Kidney epithelial cell (primary cell): ENCODE measurements at places on chromosomes 5 and 9. TPM values are rescaled to one million over a fixed set of nuclear protein-coding genes. Genes with fewer than 3 reads are reported as not detected.

- no peak for DNase-seq
Observed at GRCh38 chr9:89372230-89372816, 54.0 kb downstream of the SECISBP2 start.

- DNase-seq, result no peak
Observed at GRCh38 chr9:70044490-70045307, 1.1 kb downstream of the MAMDC2 start.

GRCh38 chr9:29556317-29556716 is 1983.0 kb upstream of the C9orf72 start:
- peak; percentile 10 for DNase-seq

GRCh38 chr5:35319333-35320002 is 89.2 kb upstream of the PRLR start:
- DNase-seq, result peak; percentile 56

The EPB41L4A gene
- 17.9 and 30.6 TPM in 2 replicates for total RNA-seq

DNA sequence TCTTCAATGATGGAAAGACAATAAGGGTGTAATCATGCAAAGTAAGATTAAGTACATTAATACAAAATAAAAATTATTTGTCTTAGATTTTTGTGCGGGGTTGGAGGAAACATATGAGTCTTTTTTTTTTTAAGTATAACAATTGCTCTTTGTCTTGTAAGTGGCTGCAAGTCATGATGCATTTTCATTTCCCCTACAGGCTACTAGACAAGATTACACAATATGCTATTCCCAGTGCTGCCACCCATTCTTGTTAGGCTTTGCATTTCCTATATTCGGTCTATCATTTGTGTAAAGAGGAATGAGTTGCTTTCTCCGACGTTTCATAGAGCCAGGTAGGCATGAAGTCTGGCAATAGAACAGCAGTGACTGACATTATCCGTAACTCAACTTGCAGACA is 294.2 kb upstream of the CYLC2 start:
- no peak for DNase-seq

- no peak for DNase-seq
Observed at GRCh38 chr5:36765876-36766275, 110.7 kb upstream of the NIPBL start.

DNA sequence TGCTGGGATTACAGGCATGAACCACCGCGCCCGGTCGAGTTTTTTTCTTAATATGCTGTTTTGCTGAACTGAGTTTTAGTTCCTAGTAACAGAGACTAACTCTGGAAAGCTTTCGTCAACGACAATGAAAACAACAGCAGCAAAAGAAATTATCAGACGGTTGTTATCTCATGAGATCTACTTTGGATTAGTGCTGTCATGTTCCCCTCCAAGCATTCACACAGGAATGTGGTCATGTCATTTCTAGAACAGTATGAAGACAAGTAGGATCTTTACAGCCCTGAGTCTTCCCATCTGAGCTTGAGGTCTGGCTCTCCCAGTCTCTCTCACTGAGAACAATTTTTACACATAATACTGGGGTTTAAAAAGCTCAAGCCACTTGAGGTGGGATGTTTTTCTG is 4.0 kb upstream of the ANKRD33B start:
- no peak for DNase-seq

The TMEM171 gene
- total RNA-seq, result 2.9 and 3.0 TPM in 2 replicates

DNA sequence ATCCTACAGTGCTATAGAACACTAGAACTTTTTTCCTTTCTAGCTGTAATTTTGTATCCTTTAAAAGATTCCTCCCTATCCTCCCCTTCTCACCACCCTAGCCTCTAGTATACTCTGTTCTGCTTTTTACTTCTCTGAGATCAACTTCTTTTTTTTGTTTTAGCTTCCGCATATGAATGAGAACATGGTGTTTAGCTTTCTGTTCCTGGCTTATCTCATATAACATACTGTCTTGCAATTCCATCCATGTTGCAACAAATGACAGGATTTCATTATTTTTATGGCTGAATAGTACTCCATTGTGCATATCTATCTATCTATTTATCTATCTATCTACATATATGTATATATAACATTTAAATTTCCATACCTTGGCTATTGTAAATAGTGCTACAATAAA is 126.0 kb upstream of the MAN2A1 start:
- no peak for DNase-seq

DNA sequence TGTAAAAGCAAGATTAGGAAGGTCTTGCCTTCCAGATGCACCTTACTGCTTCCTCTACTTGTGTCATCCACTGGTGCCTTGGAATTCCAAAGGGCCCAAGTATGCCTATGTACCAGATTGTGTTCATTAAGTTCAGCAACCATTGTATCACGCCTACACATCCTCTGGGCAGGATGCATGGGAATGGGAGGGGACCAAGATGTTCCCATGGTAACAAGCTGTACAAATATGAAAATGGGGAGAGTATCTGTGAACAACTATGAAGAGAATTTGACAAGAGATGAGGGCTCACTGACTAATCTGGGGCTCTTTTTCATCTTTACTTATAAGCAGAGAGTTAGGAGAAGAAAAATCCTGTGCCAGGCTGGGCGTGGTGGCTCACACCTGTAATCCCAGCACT is 137.8 kb upstream of the MAP1B start:
- DNase-seq, result no peak

The ESM1 gene
- total RNA-seq, result 3.8 and 7.2 TPM in 2 replicates

The PCDHA1 gene
- total RNA-seq, result not detected in 2 replicates

DNA sequence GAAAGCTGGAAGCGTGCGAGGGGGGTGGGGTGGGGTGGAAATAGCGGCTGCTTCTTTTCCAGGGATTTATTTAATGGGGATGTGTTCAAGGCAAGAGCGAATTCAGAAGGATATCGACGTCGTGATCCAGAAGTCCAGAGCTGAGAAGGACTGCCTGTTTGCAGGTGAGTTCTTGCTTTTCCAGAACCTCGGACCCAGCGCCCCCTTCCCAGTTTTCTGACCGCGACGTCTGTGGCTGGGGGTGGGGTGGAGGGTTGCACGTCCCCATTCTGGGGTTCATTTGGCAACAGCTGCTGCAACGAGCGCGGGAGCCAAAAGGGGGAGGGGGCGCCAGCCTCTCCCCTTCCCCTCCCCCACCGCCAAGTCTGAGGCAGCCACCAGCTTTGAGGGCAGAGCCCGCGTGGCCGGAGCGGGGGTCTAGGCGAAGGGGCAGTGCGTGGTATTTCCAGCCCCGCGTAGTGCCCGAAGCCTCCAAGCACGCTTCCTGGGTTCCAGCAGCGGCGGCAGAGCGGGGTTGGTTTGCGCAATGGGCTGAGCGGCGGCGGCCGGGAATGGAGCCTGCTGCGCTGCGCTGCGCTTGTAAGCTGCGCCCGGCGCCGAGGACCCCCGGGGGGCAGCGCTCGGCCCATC is 701 bp downstream of the PARP8 start:
- DNase-seq, result no peak

- no peak for DNase-seq
Observed at GRCh38 chr5:156934450-156935211, 28.4 kb downstream of the TIMD4 start.

The ARL14EPL gene
- total RNA-seq, result not detected in 2 replicates

The SLC1A3 gene
- total RNA-seq, result 0.25 and 4.3 TPM in 2 replicates
